T-helper 9 cell (primary cell): ENCODE measurements at places on chromosomes 2 and 18.

GRCh38 chr18:55849391-55849790 lies 261.4 kb upstream of the TCF4 start:
- no peak for DNase-seq

DNA sequence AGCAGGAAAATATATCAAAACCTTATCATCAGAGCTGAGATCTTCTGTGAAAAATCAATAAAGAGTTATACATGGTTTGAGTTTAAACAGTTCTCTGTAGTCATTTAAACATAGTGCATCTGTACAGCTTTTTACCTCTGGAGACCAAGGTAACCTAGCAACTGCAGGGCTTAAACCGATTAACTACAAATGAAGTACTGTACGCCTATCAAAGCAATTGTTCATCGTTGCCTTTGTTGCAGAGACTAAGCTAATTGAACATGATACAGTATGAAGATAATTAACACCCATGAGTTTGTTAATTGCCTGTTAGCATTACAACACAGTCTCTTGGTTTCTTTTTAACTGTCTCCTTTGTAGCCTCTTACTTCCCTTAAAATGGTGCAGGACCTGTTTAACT lies 147.9 kb downstream of the LNPK start:
- no peak for DNase-seq

GRCh38 chr2:207215308-207215707 lies 49.6 kb upstream of the KLF7 start:
- no peak for DNase-seq

DNA sequence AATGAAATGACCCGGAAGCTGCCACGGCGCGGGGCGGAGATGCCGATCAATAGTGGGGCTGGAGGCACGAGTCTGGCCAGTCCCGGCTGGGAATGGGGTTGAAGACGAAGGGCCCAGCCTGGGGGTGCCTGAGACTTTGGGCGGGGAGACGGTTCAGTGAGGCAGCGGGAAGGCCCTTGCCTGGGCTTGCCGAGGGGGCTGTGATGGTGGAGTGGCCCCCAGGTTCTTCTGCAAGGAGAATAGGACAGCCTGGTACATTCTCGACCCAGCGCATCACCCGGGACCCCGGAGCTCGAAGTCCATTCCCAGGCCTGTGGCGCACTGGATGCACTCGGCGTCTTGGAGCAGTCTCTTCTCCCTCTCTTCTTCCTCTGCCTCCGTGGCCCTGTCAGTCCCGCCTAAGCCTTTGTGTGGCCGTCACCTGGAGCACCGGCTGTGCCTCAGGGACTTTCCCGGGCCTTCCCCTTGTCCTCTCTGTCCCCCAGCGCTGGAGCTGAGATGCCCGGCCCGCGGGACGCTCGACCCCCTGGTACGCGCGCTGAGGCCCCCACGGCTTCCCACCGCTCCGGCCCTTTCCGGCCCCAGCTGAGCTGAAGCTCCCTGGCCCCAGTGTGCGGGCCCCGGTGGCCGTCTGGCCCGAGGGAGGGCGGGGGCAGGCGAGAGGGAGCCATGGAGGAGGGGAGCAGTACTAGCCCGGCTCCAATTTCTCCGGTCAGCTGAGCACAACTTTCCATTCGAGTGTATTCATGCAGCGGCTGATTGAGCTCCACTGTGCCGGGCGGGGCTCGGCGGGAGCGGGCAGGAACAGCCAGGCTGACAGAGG lies 8.0 kb downstream of the SIX3 start:
- no peak for DNase-seq

DNA sequence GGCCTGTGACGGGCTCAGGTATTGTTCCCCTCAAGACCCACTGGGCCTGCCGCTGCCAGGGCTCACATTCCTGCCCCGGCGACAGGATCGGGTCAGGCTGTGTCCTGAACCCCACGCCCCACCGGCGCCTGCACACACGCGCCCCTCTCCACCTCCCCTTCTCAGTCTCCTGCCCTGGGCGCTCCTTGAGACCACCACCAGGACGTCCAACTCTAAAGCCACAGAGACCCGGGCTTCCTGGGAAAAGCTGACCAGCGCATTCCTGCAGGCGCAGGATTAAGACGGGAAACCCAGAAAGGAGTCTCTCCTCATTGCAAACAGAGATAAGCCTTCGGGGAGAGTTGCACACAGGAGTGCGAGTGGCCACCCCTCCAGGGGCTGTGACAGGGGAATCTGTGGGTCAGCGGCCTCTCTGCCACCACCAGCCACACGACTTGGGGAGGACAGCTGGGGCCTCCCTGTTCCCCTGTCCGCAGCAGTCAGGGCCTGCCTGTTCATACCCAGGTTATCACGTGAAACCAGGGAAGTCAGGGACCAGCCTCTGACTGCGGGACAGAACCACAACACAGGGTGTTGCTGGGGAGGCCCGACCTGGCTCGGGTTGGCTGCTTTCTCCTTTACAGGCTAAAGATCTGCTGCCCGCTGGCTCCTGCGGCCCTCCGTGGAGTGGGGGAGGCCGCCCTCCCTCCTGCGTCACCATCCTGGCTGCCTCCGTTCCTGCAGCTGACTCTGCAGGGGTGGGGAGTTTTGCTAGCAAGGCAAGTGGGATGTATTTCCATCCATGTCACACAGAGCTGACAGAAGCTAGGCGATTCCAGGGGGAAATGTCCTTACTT lies 88.8 kb downstream of the ZCCHC2 start:
- DNase-seq = no peak

DNA sequence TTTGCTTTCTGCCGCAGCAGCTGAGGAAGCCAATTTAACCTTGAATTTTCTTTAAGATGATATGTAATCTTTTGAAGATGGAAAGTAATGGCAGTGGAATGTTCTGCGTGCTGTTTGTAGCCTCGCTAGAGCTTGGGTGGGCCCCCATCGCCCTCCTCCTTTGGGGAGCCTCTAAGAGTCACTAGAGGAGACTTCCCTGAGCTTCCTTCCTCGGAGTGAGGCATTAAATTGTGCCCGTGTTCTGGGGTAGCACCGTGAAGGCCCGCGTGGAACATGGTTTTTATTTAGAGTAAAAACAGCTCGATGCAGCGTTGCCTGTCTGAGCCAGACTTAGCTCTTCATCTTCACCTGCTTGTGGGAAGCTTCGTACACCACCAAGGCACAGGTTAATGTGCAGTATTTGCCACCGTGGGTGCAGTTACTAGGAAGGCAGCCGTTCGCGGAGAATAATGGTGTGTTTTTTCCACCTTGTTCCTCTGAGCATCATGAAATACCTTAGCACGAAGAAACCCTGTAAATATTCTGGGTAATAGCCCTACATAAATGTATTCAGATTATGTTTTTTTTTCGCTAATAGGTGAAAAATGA lies 38.5 kb downstream of the NCK2 start:
- no peak for DNase-seq

DNA sequence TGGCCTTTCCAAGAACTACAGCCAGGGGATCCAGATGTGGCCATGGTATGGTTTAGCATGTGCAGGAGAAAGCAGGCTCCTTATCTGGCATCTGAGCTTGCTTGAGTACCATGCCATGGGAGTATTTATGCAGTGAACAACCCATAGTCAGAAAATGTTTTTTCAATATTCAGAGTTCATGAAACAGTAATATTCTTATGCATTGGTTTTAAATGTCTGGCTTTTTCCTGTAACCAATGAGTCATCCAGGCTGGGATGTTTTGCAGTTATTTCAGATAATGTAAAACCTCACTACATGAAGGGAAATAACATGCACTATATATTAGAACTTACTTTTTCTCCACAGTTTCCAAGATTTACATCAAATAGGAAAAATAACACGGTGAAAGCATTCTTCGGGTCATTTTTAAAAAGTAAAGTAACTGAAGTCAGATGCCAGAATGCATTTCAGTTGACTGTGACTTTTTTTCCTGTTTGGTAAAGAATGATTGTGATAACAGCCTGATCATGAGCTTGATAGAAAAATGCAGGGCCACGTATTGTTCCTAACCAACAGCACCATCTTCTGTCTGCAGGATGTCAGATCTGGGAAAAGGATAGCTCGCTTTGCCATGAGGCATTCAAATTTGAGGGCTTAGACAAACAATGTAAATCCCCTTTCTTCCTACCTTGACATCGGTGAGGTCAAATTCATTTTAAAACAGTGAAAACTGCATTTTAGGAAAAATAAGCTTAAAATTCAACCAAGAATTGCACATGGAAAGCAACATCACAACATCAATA lies 152.8 kb downstream of the DSC3 start:
- DNase-seq = no peak

DNA sequence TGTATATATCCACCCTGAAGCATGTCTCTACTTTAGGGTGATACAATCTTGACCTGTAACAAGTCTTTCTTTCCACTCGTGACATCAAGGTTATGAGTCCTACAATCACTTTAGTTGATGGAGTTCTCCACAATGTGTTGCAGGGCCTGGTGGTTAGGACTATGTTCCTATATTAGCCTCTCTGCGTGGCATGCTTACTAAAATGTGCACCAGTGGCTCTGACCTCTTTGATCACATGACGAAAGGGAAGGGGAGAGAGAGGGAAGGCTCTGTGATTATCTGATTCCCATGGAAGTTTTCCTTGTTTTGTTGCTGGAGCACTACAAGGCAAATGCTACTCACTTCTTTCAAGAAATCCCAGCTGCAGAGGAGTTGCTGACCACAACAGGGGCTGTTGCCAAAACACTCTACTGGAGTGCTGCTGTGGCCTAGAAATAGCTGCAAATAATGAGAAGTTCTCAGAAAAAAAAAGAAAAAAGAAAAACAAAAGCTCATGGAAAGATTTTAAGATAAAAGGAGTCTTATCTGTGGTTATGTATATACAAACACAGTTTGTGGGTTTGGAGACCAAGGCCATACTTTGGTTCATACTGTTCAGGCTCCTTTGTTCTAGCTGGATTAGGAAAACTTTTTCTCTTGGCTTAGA lies 272.8 kb upstream of the MMADHC start:
- DNase-seq = no peak

DNA sequence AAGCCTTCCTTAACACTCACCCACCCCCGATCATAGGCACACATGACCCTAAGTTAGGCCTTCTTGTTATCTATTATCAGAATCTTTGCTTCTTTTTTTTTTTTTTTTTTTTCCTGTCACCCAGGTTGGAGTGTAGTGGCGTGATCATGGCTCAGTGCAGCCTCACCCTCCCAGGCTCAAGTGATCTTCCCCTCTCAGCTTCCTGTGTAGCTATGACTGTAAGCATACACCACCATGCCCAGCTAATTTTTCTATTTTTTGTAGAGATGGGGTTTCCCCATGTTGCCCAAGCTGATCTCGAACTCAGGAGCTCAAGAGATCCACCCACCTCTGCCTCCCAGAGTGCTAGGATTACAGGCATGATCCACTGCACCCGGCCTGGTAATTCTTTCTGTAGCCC lies 328.7 kb downstream of the NR4A2 start:
- DNase-seq = no peak

DNA sequence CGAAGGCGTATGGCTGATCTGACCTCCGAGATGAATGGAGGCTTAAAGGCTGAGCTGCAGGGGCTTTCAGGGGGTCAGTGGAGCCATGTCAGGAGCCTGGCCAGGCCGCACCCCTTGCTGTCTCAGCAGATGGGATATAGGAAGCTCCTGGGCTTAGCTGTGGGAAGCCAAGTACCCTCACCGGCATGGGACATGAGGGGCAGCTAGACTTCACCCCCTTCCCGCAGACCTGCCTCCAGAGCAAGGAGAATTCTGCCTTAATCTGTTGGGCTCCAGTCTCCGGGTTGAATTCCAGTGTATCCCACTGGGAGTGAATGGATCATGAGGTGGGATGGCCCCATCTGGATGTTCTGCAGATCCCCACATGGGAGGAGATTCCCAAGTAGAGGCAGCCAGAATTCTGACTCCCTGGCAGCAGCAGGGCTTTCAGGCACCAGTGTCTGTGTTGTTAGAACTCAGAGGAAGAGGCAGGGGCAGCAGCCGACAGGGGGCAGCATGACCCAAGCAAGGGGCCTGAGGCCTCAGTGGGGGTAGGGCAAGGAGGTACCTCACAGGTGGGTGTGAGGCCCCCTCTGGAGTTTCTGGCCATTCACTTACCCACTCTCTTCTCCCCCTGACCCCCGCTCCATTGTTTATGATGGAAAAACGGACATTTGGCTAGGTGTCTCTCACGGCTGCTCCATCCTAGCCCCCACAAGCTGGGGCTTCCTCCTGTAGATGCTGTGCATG lies 19.1 kb downstream of the CAPG start:
- peak; percentile 68 for DNase-seq

- DNase-seq = no peak
These were observed 96.0 kb downstream of the RHOB start for GRCh38 chr2:20542746-20543468.

DNA sequence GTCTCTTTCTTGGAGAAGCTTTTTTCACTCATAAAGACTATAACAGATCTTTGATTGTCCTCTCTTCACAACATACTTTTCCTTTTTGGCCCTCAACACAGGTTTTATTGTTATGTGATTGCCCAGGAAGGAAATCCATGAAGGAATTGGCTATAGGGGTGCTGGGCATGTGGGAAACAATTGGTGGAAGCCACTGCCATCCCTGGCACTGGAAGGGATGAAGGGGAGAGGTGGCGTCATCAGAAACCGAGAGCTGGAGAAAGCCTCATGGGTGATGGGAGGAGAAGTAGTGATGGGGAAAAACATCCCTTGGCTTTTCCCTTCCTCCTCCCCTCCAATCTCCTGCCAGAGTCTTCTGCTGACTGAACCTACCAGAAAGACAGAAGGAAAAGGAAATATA lies 106.2 kb downstream of the SPOPL start:
- no peak for DNase-seq

DNA sequence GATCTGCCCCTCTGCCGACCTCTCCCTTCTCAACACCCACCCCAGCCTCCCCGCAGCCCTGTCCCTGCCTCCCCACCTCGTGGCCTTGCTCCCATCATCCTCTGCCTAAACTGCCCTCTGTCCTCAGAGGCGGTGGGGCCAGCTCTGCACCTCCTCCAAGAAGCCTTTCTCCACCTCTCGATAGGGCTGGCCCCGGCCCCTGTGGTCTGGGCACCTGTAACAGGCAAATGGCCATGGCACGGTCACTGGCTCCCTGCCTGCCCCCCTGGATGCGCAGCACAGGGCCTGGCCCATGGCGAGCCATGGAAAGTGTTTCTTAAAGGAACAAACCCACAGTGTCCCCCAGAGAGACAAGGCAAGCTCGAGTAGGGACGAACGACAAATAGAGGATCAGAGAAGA lies 42.0 kb downstream of the MYO7B start:
- DNase-seq = no peak

DNA sequence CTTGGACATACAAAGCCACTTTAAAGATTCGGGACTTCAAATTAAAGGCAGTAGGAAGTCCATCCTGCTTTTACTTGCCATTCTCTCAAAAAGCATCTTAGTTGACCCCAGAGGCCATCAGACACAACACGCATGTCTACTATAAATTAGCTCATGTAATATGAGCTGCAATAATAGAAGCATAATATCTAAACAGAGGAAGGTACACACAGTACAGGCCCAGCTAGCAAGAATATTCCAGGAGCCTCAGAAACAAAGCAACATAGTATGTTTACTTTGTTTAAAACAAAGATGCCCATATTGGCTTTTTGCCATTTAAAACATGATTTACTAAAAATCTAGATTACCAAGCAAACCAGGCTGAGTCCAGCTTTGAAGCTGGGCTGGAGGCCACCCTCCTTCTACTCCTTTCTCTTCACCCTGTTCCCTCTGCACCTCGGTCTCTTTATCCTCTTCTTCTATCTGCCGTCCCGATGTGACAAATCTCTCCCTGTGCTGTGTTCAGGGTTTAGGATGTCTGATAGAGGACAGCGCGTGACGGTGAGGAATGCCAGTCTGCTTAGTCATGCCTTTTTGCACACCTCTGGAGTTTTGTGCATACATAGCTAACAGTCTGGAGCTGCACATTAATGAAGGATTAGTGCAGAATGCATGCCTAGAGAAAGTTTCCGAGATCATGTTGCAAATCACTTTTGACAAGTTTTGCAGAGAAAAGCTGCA lies 28.2 kb downstream of the DTNA start:
- no peak for DNase-seq
